WERI-Rb-1 (cell line): ENCODE measurements at places on chromosomes 1 and 21.

GRCh38 chr1:9680828-9681227 lies 29.3 kb downstream of the PIK3CD start:
- no peak for DNase-seq

DNA sequence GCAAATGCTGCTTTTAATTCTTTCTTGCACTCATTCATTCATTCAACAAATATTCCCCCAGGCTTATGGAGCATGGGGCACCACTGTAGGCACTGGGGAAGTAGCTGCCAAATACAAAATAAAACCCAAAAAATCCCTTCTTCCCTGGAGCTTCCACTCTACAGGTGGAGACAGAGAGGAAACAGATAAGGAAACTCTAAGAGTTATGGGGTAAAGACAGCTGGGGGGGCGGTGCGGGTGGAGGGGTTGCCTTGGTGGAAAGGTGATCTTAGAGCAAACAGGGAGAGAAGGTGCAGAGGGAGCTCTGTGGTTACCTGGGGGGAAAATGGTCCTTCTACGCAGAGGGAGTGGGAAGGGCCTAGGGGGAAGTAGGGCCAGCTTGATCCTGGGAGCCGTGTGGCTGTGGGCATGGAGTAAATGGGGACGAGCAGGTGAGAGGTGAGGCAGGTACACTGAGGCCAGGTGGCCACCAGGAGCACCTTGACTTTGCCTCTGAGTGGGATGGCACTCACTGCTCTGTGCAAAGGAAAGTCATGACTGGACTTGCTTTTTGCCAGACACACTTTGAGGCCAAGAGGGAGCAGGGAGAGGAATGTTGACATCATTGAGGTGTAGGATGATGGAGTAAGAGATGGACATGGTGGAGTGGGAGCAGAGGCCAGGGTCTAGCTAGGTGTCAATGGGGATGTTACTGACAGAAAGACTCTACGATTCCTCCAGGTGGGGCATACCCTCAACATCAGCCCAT lies 152.0 kb downstream of the ETS2 start:
- DNase-seq: no peak

GRCh38 chr1:184771190-184771691 lies 16.6 kb upstream of the EDEM3 start:
- DNase-seq: peak; percentile 50

GRCh38 chr1:200921571-200922110 lies 26.9 kb downstream of the INAVA start:
- DNase-seq: peak; percentile 46

DNA sequence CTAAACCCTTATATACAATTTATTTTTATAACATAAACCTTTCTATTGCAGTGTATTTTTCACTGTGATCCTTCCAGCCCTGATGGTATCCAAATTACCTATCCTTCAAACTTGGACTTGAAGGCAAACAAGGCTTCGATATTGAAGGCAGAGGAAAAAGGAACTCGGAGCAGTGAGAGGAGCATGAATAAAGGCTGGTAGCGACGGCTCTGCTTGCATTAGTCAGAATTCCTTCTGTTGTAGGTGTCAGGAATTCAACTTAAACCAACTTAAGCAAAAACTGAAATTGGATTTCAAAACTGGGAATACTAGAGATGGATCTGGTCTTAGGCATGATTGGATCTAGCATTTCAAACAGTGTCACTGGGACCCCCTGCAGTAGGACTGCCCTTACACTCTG lies 17.8 kb upstream of the SSX2IP start:
- DNase-seq: no peak

- DNase-seq: no peak
Observed at GRCh38 chr1:195608883-195609282, 999.4 kb downstream of the KCNT2 start.
